ENCODE measurements at places on chromosomes 4 and X.

GRCh38 chrX:12894074-12895030 lies 12.1 kb upstream of the TLR8 start:
- peak; percentile 33 for DNase-seq

DNA sequence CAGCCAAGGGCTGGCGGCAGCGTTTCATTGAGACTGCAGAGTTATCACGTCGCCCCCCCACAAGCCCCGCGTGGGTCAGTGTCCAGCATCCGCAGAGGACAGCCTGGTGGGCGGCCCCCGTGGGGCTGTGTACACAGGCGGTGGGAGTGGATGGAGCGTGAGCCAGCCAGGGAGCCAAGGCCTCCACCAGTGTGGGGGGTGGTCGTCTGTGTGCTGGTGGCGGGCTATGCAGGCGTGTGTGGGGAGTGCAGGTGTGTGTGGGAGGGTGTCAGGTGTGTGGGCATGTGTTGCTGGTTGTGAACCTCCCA lies 56.5 kb upstream of the NKX1-1 start:
- no peak for DNase-seq

DNA sequence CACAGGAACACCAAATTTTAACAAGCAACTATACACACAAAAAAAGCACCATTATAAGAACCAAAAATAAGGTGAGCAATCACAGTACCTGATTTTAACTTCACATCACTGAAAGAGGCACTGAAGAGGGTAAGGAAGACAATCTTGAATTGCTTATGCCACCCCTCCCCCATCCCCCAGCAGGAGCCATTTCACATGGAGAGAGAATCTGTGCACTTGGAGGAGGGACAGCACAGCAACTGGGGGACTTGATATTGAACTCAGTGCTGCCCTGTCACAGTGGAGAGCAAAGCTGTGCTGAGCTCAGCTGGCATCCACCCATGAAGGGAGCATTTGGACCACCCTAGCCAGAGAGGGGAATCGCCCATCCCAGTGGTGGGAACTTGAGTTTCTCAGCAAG lies 56.0 kb downstream of the NUDT11 start:
- no peak for DNase-seq

DNA sequence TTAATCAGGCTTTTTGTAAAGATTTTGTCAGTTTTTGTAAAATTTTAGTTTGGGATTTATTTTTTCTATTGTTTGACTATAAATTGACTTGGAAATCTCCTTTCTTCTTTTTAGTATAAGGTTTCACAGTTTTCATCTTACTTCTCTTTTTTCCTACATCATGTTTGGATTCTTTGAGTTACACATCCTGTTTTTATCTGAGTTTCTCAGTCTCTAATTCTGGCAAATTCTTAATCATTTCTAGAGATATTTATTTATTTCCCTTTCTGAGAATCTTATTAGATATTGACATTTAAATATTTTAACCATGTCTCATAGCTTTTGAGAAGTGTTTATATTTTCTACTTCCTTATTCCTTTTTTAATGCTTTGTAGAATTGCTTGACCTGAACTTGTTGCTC lies 20.7 kb downstream of the USP53 start:
- DNase-seq: no peak

DNA sequence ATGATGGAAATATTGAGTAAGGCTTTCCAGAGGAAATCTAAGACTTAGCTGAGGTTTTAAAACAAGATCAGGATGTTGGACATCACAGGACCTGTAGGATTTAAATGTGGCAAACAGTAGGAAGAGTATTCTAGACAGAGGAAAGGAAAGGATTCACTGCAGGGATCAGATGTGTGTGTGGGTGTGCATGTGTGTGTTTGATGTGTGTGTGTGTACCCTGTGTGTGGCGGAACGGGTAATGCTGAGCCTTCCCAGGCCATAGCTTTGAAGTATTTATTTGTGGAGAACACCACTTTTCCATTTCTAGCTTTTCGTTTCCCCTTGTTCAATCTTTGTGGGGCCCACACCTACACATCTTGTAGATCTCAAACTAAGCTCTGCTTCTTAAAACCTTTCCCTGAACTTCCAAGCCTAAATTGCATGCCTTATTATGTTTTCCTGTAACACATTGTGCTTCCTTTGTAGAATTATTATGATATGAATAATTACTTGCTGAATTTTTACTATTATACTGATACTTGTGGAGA lies 6.9 kb downstream of the GUCY1A1 start:
- no peak for DNase-seq

DNA sequence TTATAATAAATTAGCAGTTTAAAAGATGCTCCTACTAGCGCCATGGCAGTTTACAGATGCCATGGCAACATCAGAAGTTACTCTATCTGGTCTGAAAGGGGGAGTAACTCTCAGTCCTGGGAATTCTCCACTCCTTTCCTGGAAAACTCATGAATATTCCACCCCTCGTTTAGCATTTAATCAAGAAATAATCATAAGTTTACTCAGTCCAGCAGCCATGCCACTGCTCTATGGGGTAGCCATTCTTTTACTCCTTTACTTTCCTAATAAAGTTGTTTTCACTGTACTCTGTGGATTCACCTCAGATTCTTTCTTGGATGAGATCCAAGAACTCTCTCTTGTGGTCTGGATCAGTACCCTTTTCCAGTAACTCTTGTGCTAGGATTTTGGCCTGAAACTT lies 52.3 kb downstream of the GUCY1B1 start:
- DNase-seq: no peak

DNA sequence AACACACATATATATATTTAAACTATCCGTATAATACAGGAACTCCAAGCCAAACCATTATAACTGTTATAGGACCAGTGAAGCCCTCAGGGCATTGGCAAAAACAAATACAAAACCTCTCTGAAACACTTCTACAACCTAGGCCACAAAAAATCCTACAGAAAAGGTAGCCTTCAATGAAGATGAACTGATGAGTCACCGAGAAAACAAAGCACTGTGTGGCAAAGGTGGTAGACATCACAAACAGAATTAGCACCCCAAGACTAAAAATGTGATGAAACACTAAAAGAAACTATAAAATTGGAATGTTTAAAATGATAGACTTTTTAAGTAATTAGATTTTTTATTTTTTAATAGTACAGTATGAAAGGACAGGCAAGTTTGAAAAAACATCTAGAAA lies 5.5 kb upstream of the HSPA4L start:
- DNase-seq: no peak

- no peak for DNase-seq
Measured at GRCh38 chrX:42602136-42602535, 175.8 kb downstream of the PPP1R2C start.

DNA sequence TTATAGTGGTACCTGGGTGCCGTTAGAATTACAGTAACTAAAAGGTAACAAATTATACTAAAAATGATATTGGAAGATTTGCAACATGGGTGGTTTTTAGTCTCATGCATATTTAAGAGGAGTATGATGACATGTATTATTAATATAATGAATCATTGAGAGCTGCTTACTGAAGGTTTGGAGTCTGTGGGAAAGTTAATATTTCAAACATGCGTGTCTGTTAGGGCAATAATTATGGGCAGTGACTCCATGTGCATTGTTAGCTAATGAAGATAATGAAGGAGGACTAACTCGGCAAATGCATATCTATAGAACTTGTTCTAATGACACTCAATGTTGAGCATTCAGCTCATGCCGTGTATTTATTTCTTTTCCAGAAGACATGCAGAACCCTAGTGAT lies 47.1 kb downstream of the MTHFD2L start:
- DNase-seq: no peak

DNA sequence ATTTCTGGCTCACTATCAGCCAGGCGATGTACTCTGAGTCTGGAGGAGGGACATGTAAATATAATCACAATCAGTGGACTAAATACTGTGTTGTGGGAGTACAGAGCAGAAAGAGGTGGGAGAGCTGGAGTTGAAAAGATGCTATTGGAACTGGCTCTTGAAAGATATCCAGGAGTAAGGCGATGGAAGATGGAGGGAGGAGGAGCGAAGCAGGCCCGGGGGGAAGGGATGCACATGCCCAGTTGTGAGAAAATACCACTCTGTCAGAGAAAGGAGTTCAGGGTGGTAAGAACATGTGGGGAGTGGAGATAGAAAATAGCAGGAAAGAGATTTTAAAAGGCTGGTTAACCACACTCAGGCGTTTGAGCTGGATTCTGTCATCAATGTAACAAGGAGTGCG lies 216.9 kb upstream of the ETNPPL start:
- DNase-seq: no peak

DNA sequence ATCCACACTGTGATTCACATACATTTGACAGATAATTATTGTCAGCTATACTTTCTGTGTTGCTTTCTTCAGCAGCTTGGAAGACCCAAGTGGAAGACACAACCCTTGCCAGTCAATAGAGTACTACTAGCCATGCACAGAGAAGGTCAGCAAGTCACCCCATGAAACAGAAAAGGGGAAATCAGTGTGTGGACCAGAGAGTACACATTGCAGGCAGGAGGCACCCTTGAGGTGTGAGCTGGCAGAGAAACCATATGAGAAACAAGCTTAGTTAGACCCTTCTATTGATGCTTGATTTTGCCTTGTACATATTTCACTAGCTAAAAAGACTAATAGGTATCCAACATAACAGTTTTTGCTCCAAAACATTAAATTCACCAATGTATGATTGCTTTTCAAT lies 99.5 kb downstream of the NLGN4X start:
- DNase-seq: no peak

DNA sequence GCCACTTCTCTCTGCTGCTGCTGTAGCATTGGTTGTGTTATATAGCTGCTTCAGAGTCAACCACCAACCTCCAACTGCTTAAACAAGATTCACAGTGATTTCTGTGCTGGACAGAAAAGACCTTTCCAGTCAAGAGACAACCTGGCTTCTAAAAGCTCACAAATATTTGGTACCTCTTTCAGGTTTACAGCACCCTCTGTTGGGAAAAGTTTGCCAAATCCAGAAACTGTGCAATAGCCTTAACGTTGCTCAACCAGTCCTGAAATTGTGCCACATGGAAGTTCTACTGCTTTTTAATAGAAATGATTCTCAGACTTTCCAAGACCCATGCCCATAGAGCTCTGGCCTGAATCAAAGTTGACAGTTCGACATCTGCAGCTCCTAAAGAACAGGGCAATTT lies 842.1 kb upstream of the HTR2C start:
- no peak for DNase-seq

- DNase-seq: no peak
Measured at GRCh38 chr4:15159477-15160019, 157.3 kb downstream of the CPEB2 start.

DNA sequence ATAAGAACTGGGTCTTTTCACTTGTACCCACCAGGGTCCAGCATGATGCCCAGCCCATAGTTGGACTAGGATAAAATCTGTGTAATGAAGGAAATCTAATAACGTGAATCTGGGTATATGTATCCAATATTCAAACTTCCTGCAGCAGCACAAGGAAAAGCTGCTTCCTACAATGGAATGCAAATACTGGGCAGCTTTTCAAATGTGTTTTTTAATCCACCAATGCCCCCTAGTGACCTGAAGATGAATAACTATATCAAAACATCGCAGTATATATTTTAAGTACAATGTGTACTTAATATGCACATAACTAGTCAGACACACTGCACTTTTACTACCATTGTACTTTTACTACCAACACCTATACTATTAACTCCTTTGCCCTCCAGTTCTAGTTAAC lies 5.3 kb downstream of the APOO start:
- DNase-seq: no peak

DNA sequence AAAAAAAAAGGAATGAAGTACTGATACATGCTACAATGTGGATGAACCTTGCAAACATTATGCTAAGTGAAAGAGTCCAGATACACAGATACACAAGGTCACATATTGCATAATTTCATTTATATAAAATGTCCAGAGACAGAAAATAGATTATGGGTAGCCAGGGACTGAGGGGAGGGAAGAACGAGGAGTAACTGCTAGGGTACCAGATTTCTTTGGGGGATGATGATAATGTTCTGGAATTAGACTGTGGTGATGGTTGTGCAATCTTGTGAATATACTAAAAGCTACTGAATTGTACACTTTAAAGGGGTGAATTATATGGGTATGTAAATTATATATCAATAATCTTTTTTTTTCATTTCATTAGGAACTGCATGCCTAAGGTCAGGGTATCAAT lies 20.8 kb upstream of the AP1AR start:
- no peak for DNase-seq

DNA sequence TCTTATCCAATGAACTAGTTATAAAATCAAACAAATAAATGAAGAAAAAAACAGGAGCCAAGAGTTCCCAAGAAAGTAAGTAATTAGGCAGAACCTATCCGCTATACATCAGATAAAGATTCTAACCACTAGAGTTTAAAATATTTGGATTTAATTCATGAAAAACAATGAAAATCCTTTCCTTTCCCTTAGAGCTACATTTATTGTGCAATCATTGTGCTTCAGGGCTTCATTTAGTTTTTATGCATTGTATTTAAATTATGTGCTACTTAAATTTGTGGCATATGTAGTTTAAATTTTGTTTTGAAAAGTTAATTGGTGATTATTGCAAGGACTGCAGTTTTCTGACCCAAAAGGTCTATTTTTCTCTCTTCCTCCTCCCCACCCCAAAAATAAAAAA lies 17.9 kb downstream of the GNRHR start:
- DNase-seq: no peak

GRCh38 chr4:119113033-119113655 lies 22.5 kb upstream of the MYOZ2 start:
- DNase-seq: no peak

DNA sequence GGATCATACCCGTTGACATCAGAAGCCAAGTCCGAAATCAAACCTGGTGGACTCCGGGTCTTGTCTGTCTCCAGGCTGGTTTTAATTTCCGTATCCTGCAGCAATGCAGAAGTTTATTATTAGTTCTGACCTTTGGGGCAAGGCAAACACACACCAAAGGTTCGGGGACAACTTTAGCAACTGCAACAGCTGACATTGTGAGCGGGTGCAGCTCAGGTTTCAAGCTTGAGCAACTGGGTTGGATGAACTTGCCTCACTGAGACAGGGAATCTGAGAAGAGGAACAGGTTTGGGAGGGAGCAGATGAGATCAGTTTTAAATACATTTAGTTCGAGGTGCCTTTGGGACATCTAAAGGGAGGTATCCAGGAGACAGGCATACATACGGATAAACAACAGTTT lies 110.7 kb downstream of the GNL3L start:
- DNase-seq: no peak

GRCh38 chrX:74804574-74804973 lies 120.7 kb downstream of the NEXMIF start:
- DNase-seq: no peak

GRCh38 chr4:42357325-42357724 lies 40.0 kb upstream of the SHISA3 start:
- DNase-seq: no peak

Measured in activated CD4-positive, alpha-beta T cell treated with anti-CD3 and anti-CD28 coated beads, Interleukin-2, amount 50 U/mL, for 1 hour (primary cell).